GOT3 (cell line): ENCODE measurements at places on chromosomes 7 and 10.
A peak's percentile ranks its signal among the peaks of the same experiment; 100 is the strongest.

- no peak for DNase-seq
Measured at GRCh38 chr10:132324186-132324585, 7.8 kb upstream of the LRRC27 start.

DNA sequence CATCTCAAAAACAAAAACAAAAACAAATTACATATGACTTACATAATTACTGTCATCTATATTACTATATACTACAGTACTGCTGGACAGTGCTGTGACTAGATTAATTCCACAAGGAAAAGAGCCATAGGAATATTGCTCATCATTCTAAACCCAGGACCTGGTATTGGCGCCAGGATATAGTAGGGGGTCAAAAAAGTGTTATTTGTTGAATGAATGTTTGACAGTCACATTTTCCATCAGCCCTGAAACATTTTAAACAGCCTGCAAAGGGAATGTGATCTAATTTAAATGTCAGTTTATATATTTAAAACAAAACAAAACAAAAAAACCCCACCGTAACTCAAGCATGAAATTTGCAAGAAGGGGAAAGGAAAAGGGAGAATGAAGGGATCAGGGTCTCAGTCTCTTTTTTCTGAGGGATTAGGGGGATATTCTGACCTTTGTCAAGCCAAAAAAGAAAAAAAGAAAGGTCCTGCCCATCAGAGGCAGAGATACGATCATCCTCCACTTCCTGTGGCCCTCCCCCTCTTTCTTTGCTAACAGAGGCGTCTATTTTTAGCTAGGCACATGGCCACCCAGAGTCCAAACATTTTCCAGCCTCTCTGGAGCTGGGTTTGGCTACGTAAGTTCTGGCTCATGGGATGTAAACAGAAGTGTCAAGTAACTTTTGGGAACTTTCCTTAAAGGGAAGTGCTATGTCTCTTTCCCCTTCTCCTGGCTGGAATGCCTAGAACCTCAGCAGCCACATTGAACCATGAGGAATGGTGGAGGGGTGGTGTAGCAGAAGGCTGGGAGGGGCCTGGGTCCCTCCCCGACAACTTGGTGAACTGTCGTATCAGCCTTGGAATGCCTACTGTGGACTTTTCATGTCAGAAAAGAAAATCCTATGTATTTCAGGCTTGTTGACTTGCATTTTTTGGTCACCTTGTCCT lies 44.6 kb upstream of the DLG5 start:
- DNase-seq: no peak

- DNase-seq: no peak
Measured at GRCh38 chr10:21926949-21927348, 76.6 kb downstream of the DNAJC1 start.

DNA sequence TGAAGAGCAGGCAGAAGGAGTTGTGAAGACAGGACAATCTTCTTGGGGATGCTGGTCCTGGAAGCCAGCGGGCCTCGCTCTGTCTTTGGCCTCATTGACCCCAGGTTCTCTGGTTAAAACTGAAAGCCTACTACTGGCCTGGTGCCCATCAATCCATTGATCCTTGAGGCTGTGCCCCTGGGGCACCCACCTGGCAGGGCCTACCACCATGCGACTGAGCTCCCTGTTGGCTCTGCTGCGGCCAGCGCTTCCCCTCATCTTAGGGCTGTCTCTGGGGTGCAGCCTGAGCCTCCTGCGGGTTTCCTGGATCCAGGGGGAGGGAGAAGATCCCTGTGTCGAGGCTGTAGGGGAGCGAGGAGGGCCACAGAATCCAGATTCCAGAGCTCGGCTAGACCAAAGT lies 1.5 kb downstream of the CHPF2 start:
- DNase-seq: no peak

GRCh38 chr10:75208181-75208580 lies 2.4 kb upstream of the VDAC2 start:
- DNase-seq: no peak

DNA sequence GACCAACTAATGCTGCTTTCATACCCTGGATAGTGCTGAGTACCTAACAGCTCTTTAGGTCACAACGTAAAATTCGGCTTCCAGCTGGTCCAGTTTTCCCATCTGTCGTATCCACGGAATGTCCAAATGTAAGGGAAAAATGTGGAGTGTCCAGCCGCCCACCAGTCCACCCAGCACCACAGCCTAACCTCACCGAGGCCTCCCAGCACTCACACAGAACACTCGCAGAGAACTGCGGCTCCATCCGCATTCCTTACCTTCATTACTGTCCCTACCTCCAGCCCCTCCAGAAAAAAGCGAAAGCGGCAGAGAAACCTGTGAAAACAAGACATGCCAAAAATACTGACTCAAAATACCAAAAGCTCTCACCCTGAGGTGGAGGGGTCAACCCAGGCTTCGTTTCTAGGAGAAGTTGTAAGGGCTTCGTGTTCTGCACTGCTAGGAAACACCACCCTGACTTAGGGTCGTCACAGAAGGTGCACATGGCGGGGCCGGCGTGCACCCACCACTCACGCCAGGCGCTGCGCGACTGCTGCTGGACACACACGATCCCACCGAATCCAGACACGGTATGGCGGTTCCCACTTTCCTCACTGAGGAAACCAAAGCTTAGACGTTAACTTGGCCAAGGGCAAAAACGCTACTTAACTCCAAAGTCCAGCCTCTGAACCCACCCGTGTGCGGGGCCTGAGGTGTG lies 73.9 kb downstream of the AMZ1 start:
- no peak for DNase-seq

- no peak for DNase-seq
Measured at GRCh38 chr7:47069385-47070076, 512.4 kb downstream of the TNS3 start.

- DNase-seq: no peak
Measured at GRCh38 chr10:68550747-68551411, 9.3 kb upstream of the TET1 start.

GRCh38 chr10:130723704-130724103 lies 587.5 kb downstream of the GLRX3 start:
- DNase-seq: no peak

- DNase-seq: no peak
Measured at GRCh38 chr7:43619213-43620012, 36.5 kb downstream of the STK17A start.

DNA sequence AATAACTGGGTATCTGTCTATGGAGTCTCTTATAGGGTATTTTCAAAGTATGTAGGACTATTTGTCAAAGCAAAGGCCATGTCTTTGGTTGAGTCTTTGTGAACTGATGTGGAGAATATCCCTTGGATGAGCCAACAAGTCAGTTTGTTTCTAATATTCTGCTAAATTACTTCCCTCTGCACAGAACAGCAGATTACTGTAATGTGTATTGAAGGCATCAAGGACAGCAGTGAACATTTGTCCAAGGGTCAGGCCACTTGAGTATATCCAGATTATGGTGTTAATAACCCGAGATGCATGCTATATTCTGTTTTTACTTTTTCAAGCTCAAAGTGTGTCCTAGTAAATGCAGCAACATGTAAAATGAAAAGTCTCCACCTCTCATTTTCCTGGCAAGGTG lies 144.2 kb upstream of the GLI3 start:
- DNase-seq: no peak

DNA sequence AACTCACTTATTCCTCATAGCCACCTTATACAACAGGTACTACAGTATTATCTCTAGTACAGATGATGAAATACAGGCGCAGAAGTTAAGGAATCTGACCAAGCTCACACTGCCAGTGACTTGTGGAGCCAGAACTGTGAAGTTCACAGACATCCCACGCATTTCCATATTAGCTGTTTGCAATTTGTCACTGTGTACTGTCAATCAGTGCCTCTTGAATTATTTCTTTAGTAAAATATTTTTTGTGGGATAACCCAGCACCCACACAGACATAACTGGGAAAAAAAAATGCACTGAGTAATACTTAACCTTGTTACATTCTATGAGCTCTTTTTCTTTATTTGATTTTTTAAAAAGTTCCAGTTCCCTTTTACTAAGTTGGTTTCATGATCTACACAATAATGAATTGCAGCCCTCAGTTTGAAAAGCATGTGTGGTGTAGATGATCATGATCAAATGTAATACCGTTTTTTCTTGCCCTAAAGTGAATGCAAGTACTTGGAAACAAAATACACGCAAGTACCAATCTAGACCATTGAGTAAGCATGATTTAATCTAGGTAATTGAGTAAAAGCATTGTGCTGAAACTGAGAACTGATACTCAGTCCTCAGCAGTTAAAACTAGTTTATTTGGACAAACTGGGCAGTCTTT lies 14.1 kb downstream of the CUL1 start:
- no peak for DNase-seq

DNA sequence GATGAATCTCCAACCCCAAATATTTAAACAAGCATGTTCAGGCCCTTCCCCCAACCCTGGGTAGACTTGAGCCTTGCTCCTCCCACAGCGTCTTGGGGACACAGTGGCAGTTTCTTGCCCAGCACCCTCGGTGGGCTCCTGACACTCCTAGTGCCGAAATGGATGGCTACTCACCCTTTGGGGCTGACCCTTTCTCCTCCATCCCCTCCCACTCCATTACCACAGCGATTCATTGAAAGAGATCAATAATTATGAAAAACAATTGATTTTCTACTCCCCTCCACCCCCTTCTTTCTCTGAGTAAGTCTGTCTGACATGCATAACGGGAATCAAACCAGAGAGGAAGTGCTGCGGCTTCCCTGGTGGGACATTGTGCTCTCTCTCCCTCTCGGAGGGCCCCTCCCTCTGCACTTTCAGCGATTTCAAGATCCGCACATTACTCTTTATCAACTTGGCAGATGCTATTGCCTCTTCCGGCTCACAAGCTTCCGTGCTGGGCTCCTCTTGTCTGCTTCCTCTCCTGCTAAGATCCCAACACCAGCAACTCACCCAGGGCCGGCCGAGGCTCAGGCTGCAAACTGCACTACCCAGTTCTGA lies 79.0 kb upstream of the PLXNA4 start:
- no peak for DNase-seq

- no peak for DNase-seq
Measured at GRCh38 chr10:48332166-48332870, 25.8 kb downstream of the MAPK8 start.

DNA sequence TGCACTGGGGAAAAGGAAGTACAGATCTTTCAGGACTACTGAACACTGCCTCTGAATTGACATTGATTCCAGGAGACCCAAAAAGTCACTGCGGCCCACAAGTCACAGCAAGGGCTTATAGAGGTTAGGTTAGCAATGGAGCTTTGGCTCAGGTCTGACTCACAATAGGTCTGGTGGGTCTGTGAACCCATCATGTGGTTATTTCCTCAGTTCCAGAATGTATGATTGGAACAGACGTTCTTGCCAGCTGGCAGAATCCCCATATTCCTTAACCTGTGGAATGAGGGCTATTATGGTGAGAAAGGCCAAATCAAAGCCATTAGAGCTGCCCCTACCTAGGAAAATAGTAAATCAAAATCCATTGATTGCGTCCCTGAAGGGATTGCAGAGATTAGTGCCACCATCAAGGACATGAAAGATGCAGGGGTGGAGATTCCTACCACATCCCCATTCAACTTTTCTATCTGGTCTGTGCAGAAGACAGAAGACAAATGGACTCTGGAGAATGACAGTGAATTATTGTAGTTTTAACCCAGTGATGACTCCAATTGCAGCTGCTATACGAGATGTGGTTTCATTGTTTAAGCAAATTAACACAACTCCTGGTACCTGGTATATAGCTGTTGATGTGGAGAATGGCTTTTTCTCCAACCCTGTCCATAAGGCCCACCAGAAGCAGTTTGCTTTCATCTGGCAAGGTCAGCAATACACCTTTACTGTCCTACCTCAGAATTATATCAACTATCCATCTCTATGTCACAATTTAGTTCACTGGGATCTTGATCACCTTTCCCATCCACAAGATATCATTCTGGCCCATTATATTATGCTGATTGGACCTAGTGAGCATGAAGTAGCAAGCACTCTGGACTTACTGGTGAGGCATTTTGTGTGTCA lies 44.5 kb upstream of the PIK3CG start:
- no peak for DNase-seq

DNA sequence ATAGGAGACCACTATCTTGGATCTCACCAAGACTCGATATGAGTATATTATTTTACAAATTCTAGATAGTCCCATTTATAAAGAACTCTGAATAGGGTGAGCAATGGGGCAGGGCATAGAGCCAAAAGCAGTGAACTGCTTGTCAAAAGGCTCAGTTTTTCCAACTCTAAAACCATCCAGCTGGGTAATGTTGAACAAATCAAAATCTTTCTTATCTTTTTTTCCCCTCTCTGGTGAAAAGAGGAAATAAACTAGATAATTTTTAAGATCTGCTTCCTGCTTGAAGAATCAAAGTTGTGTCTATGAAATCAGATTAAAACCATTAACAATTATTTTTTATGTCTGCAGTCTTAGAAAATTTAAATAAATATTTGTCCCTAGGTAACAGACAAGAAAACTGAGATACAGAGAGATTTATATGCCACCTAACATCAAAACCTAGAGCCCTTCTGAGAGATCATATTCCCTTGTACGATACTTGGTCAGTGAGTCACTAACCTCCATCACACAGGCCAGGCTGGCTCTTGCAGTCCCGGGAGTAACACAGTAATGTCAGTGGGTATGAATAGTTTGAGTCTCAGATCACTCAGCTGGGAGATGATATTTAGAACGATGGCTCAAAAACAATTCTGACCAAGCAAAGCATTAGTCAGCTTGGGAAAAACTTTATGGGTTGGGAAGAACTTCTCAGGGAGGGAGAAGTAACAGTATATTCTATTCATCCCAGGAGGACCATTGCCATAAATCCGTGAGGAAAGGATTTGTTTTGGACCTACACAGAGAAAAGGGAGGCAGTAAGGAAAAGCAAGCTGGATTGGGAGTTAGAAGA lies 178.8 kb downstream of the REEP3 start:
- DNase-seq: peak; percentile 16

DNA sequence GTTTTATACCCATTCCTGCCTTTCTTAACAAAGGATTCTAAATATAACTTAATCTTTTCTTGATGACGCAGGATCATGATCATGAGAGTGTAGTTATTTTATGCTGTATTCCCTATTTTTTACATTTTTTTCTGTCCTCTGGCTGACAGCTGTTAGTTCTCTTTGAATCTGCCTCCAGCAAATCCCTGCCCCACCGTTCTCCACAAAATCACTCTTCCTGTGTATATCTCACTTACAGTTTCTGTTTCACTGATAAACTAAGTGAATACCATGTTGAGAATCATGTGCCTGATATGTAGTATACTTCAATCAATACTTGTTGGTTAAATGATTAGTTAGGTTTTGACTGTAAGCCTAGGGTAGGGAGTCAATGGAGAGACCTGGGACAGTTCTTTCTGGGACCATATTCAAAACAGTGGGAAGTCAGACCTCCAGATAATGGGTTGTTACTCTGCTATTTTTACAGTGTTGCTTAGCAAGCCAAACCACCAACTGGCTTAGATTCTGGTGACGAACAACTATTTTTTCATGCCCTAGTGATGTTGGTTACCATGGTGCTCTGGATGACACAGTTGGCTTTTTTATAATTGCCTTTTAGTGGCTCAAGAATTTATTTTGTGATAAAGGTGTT lies 12.8 kb downstream of the CNNM1 start:
- DNase-seq: no peak

DNA sequence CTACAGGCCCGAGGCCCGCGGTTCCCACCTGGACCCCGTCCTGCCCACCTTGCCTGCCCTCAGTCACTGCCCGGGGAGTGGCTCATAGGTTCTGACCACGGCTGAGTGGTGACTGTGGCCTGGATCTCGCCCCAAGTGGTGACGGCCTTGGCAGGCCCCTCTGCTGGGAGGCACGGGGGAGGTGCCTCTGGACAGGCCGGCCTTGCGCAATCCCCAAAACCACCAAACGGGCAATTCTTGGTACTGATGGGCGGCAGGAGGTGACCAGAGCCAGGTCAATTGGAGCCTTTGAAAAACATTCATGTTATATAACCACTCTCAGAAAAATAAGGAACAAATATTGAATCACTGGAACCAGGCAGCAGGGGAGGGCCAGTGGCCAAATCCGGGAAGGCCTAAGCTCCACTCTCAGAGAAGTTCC lies 83.4 kb downstream of the PRKAG2 start:
- DNase-seq: no peak

- DNase-seq: no peak
Measured at GRCh38 chr7:96188174-96188581, 133.7 kb downstream of the SLC25A13 start.
